ENCODE measurements at places on chromosomes 12 and 14.

GRCh38 chr14:106843951-106844483, 1317.6 kb downstream of the TMEM121 start:
- no peak for DNase-seq

DNA sequence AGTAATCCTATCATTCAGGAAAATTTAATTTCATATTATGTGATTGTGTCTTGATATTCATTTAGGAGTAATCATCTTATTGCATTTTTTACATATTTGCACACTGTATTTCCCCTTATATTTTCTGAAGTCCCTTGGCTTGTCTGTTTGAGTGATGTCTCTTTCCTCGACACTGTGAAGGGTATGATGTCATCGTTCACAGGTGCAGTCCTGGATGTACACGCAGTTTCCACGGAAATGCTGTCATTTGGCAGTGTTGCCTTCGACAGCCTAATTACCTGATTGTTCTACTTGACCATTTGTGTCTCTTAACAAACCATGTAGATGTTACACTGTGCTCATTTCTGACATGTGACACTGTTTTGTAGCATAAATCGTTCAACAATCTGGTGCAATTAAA, 1277.0 kb downstream of the TMEM121 start:
- no peak for DNase-seq

DNA sequence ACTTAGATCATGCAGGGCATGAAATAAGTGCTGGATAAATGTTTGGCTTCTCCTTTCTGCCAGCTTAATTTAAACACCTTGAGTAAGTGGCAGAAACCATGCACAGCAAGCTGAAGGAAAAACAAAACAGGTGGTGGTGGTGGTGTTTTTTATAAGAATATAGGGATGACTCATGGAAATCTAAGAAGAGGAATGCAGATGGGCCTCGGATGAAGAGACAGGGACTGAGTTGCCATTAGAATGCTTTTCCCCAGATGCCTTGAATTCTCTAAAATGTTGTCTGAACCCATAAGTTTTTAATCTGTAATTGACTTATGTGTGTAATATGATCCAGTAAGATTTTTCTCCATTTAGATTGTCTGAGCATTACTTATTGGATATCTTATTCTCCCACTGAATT, 93.1 kb upstream of the ZDHHC17 start:
- no peak for DNase-seq

DNA sequence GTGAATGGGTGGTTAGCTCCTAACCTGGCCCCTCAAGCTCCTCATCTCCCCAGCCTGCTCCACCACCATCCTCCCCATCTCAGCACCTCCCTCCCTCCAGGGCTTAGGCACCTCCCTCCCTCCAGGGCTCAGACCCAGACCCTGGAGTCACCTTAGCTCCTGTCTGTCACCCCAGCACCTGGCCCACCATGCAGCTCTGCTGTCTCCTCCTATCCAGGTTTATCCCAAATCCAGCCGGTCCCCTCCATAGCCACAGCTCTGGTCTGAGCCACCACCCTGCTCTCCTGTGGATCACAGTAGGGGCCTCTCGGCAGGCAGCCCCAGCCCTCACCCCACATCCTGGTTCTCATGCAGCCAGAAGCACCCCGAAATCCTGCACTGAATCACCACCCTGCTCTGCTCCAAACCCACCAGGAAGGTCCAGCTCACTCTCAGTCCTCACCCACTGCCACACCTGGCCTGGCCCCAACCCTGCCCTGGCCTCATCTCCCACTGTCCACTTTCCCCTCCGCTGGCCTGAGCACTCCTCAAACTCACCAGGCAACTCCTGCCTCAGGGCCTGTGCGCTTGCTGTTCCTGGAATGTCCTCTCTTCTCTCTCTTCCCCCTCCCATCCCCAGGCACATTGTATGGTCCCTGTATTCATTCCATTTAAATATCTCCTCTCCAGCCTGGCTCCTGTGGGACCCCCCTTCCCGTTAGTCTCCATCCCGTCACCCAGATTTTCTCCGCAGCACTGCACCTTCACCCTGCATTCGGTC, 62.6 kb downstream of the DIO3 start:
- no peak for DNase-seq

DNA sequence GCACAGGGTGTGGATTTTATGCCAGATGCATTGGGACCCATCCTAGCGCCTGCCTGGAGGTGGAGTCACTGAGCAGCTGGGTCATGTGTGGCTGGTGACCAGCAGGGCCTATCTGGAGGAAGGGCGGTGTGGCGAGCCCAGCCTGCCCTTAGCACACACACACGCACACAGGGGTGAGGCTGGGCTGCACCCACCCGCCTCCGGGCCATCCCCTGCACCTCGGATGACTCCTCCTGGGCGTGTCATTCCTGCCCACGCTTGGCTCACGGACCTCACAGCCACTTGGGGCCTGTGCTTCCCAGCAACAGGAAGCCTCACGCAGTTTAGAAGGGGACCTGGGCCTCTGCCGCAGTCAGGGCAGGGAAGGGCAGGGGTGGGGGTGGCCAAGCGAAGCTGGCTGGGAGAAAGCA, 36.2 kb upstream of the FZD10 start:
- DNase-seq, result no peak

GRCh38 chr12:11650286-11651281, 1.1 kb downstream of the ETV6 start:
- DNase-seq, result no peak

- no peak for DNase-seq
Measured at GRCh38 chr12:125470838-125471783, 405.9 kb downstream of the AACS start.

- DNase-seq, result no peak
Measured at GRCh38 chr12:31018106-31018789, 55.4 kb upstream of the DDX11 start.

DNA sequence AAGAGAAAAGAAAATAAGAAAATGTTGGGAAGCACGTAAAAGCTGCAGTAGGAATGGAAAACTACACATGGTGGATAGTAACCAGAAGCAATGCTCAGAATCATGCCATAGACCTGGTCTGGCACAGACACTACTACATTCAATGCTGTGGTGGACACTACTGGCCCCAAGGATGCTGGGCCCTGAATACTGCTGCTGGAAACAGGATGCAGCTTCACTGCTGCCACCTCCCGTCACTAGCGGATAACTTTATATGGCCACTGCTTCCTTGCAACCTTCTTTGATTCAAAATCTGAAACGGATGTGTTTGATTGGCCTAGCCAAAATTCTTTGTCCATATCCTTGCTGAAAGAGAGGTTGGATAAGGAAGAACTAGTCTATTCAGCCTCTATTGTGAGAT, 30.7 kb downstream of the ADCY6 start:
- DNase-seq, result no peak

GRCh38 chr12:67919406-67919805, 69.8 kb upstream of the IFNG-AS1 start:
- DNase-seq, result no peak

- no peak for DNase-seq
Measured at GRCh38 chr14:33647385-33647786, 303.5 kb downstream of the EGLN3 start.

GRCh38 chr14:85883966-85884365, 354.0 kb downstream of the FLRT2 start:
- no peak for DNase-seq

- DNase-seq, result no peak
Measured at GRCh38 chr14:80523518-80524117, 312.3 kb upstream of the DIO2 start.

- DNase-seq, result no peak
Measured at GRCh38 chr12:89067421-89068187, 284.7 kb downstream of the DUSP6 start.

- DNase-seq, result peak; percentile 87
Measured at GRCh38 chr14:35403603-35404448, 723 bp downstream of the NFKBIA start.

GRCh38 chr14:32588448-32589320, 259.6 kb downstream of the AKAP6 start:
- no peak for DNase-seq

GRCh38 chr12:49440035-49440434, 72.8 kb downstream of the SPATS2 start:
- DNase-seq, result no peak

DNA sequence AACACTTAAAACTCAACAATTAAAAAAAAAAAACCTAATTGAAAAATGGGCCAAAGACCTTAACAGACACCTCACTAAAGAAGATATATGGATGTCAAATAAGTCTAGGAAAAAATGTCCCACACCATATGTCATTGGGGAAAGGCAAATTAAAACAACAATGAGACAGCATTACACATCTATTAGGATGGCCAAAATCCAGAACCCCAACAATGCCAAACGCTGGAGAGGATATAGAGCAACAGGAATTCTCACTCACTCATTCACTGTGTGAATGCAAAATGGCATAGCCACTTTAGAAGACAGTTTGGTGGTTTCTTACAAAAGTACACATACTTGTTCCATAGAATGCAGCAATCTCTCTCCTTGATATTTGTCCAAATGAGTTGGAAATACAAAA, 173.7 kb downstream of the SLC25A21 start:
- no peak for DNase-seq

Measured in NCI-H1417 treated with DMSO at 0.1 percent for 48 hours (cell line).